Stimulated activated CD4-positive, alpha-beta T cell treated with anti-CD3 and anti-CD28 coated beads, Interleukin-2, amount 100 ng/mL, for 24 hours (primary cell): ENCODE measurements at places on chromosomes 5 and 9.
A peak's percentile ranks its signal among the peaks of the same experiment; 100 is the strongest.

- DNase-seq: no peak
Observed at GRCh38 chr9:116800885-116801284, 113.8 kb downstream of the TRIM32 start.

- no peak for DNase-seq
Observed at GRCh38 chr5:131855452-131855851, 58.6 kb upstream of the FNIP1 start.

DNA sequence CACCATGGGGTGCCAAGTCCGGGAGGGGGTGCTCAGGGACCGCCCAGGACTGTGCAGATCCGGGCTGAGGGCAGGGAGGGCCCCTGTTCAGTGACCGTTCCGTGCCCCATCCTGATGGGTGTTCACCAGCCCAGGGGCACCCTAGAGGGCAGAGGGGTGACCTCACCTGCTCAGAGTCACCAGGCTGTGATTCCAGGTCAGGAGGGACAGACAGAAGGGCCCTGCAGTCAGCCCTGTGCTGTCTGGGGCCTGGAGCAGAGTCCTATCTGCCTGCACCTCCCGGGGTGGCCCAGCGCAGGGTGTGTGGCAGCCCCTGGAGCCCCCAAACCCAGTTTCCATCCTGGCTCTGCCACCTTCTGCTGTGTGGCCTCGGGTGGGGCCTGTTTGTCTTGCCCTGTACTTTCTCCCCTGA, 241.9 kb downstream of the PBX3 start:
- no peak for DNase-seq

DNA sequence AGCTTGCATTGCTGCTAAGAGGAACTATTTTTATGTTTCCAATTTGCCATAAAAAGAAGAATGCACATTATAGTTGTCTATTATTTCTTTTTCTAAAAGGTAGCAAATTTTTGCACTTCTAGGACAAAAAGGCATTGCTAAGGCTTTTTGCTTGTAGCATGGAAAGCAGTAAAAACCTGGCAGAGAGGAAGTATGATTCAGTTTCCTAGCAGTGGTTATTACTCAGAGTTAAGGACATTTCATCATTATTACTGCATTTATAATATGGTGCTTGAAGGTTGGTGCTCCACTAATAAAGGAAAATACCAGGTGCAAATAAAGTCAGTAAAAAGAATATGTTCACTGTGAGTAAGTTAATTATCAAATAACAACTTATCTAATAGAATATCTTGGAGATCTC, 179.8 kb upstream of the PLPPR1 start:
- DNase-seq: no peak

- DNase-seq: no peak
Observed at GRCh38 chr9:134059661-134060395, 8.0 kb downstream of the BRD3 start.

- DNase-seq: no peak
Observed at GRCh38 chr5:124630767-124631704, 115.4 kb downstream of the ZNF608 start.

DNA sequence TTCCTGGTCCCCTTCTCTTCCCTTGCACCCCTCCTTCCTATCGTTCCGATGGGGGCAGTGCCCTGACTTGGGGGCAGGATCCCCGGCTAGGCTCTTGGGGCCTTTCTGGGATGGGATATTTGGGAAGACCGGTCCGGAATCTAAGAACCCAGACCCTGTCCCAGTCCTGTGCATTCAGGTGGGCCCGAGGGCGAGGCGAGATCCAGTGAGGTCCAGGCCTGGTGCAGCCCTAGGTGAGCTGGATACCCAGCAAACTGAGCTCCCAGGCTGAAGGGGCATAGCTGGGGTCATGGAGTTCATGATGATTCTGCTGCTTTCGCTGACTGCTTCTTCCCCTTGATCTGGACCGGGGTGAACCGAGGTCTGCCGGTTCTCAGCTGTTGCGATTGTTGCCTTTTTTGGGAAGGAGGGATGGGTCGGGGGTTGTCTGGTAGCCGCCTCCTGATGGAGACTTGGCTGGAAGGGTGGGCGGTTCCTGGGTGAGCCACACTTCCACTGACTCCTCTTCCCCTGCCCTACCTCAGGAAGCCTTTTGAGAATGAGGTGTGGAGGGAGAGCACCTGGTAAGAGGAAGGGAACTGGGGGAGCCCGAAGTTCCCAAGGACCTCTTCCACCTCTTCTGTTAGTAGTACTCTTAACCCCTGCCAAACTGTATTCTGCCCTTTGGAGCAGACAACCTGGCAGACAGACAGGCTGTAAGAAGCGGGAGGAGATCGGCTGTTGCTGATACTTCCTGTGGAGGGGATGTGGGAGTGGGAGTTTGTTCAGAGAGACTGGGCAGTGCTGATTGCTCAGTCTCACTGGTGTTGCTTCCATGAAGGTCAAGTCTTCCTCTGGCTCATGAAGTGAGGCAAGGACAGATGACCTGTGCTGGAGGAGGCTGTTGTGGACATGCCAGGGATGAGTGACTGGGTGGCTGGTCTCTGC, 1.0 kb downstream of the LRRC8A start:
- DNase-seq: peak; percentile 22

DNA sequence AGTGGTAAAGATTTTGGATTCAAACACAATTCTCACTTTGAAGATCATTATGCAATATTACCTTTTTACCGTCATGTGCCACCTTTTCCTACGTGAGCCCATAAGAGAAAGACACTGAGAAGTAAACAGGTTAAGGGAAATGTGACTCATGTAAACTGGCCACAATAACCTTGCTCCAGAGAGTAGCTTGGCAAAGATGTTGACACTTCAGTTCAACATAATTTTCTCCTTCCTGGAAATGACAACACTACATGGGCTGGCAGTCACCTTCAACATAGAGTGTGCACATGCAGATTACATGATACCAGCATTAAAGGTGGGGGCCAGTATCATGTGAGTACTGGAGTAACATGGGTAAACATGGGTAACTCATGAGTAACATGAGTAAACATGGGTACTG, 141.9 kb downstream of the CDK5RAP2 start:
- no peak for DNase-seq

GRCh38 chr9:73683862-73684591, 532.4 kb downstream of the ANXA1 start:
- no peak for DNase-seq

DNA sequence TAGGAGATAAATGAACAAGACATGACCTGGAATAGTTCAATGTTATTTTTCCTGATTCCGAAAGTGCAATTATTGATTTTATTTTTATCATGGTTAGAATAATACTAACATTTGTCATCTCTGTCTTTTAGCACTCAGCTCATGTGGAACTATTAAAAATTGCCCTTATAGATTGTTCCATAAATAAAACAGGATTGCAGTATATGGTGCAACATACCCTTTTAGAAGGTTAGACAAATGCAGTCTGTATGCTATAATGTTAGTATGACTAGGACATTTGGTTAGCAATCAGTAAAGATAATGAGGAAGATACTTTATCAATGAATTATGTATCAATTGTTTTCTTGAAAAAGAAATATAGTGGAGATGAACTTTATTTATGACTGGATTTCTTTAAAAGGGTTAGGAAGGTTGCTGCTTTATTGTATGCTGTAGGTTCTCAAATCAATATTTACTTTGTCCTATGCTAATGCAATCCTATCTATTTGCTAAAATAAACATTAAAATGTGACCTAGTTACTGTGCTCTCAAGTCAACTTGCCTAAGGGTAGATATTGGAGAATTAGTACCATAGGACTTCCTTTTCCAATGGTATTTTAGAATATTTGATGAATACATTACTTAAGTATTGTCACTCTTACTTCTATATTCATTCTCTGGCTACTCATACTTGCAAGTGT, 348.9 kb upstream of the ISL1 start:
- no peak for DNase-seq

DNA sequence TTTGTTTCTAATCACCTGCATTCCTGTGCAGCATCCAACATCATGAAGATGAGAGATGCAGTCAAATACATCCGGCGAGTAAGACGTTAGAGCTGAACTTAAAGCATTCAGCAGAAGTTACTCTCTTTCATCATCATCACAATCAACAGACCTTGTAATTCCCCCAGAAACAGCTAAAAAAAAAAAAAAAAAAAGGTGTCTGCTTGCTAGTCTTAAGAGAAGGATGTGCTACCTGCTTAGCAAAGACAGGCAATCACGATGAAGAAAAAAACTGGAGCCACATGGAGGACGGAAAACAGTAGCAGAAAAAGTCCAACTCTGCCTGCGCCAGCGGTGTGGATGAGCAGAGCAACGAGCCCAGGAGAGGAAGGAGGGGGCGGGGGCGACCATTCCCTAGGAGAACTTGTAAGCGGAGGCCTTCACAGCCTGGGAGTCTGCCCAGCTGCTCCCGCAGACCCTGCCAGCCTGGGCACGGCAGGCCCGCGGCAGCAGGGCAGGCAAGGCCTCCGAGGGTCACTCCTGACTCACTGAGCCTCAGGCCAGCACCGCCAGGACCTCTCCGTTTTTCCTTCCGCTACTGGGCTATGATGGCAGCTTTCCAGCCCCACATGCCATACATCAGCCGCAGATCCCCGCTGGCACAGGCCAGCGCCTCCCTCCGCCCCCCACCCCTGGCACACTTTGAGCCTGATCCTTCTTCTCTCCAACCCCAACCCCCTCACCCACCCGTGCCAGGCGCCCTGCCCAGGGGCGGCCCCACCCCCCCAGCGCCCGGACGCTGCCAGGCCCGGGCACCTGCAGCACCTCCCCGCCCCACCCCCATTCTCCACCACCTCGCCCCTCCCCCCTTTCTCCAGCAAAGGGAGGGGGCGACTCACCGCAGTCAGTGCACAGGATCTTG, 1.4 kb downstream of the NRG2 start:
- no peak for DNase-seq

- no peak for DNase-seq
Observed at GRCh38 chr9:27487128-27487640, 36.9 kb upstream of the IFNK start.

DNA sequence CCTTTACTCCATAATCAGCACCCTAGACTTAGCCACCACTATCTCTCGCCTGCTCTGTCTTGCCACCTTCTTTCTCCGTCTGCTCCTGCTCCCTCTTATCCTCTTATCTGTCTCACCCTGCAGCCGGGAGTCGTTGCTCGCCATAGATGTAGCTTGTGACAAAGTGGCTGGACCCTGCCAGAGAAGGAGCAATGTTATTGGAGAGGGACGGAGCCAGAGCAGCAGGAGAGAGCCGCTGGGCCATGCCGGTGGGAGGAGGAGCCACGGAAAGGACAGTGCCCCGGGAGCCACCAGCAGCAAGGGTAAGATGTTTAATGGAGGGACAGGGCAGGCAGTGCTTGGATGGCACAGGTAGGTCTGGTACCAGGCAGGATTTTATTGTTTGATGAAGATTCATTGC, 137.3 kb downstream of the SEC61B start:
- no peak for DNase-seq

- no peak for DNase-seq
Observed at GRCh38 chr9:99021512-99021911, 77.8 kb downstream of the COL15A1 start.

DNA sequence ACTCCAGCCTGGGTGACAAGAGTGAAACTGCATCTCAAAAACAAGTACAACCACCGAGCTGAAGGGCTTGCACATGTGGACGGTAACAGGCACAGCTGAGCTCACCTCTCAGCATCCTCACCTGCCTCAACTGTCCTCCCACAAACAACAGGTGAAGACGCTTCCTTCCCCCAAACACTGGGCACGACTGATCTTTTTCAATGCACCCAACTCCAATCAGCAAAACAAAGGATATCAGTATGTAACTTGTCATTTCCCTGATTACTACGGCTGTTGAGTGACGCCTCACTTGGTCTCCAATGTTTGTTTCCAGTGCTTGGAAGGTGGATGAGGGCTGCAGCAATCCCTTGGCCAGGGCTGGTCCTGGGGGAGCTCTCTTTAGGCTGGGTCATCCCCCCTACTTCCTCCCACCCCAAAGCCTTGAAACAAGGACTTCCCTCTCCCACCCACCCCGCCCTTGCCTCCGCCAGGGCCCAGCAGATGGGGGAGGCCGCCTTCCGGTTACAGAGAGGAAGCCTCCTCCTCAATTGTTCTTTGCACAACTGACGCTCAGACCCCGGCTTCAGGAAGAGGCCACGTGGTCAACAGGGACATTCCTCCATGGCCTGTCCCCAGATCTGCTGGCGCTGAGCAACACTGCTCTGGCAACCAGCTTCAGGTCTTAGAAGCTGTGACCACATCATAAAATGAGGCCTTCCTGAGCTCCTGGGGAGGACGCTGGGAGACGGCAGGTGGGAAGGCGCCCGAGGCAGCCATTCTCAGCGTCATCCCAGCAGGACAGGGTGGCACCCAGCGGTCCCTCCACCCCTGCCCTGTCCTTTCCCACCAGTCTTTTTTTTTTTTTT, 5.9 kb downstream of the FAM78A start:
- DNase-seq: peak; percentile 63

DNA sequence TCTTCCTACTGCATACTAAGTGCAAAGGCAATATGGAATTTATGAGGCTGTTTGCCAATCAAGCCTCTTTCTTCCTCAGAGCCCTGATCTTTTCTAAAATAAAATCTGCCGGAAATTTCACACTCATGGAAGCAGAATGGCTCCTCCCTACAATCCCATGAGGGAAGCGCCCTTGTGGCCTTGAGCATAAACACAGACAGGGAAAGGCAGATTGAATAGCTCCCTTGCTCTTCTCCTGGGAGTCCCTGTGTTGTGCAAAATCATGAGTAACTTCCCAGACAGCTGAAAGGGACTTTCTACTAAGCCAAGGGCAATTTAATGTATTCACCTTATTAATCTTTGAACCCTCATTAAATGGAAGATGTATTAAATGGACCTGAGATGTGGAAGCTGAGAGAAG, 226.1 kb upstream of the PIK3R1 start:
- no peak for DNase-seq

DNA sequence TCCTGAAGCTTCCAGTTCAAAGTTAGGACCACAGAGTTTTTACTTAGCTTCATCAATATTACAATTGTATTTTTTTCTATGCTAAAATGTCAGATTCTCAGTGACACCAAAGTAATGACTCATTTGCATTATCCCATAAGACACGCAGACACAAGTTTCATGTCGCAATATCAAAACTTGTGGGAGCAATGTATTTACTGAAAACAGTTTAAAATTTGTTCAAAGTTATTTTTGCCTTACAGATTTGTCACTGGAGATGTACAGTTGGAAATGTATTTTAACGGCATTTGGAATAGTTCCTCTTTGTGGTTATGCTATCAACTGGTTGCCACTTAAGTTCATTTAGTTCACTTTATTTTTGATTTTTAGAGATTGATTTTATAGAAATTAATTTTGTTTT, 36.2 kb upstream of the DAP start:
- DNase-seq: no peak

DNA sequence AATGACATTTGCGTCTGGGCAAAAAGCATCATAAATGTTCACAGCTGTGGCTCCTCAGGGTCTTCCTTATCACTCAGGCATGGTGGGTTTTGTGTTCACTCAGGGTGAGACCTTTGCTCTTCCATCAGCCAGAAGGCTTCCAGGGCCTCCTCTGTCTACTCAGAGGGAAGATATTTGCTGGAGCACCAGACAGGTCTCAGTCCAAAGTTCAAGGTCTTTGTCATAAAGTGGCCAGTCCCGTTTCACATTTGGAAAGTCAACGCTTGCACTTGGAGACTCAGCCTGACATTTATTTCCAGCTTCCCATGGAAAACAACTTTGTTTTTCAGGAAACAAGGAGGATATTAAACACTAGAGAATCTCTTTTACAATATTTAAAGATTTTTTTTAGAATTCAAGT, 12.2 kb upstream of the CARTPT start:
- DNase-seq: no peak
